ENCODE measurements at places on chromosomes 7 and 10.

DNA sequence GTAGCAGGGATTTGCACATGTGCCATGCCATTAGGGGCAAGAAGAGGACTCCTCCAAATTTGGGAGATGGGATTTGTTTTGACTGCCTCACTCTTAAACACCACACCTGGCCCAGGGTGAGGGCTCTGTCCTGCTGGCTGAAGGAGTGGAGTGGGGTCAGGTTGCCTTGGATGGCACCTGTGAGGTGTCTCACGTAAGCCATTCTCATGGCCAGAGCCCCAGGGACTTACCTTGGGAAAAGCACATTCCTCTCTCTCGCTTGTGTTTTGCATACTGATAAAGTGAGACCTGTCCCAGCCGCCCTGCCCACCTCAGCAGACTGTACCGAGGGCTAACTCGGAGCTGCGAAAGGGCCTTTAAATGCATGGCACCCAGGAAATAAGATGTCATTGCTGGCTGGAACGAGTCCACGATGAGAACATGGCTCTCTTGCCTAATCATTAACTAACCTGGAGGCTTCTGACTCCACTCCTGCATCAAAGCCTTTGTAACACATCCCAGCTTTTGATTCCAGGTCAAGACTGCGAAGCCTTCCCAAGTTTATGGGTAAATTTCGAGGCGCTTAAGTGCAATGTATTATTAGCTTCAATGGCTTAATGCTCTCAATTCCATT, 184.0 kb upstream of the RNF32 start:
- no peak for DNase-seq

DNA sequence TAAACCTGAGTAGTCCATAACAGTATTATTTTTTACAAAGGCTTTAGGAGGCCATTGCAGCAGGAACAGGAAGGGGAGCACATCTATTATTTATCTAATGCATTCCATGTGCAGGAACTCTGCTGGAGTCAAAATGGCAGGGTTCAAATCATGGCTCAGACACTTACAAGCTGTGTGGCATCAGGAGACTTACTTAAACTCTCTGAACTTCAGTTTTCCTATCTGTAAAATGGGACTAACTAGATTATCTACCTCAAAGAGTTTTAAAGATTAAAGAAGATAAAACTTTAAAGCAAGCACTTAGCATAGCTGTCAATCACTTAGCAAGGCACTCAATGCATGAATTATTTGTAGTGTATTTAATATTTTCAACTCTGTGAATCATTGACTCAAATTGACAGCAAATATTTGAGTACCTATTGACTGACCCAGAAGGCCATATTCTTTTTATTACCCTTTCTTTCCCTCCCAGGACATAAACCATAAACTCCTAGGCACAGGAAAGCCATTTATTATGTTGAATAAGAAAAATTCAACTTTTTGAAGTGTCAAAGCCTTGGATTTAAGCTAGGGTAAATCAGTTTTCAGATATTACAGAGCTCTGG, 115.8 kb upstream of the FAM204A start:
- no peak for DNase-seq

- no peak for DNase-seq
Measured at GRCh38 chr10:101682172-101682825, 12.7 kb downstream of the FBXW4 start.

DNA sequence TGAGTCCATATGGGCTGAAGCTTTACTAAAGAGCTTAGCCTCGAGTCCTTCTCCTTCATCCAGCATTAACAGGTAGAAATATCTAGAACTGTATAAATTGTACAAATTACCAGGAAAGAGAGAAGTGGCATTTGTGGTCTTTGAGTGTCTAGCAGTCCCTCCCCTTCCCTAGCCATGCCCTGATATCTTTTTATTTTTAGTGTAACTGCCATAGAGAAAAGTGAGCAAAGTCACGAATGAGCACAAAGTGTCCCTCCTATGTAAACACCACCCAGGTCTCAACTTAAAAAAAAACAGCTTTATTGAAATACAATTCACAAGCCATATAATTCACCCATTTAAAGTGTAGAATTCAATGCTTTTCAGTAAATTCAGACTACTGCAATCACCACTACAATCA, 339.0 kb upstream of the ZMIZ1 start:
- no peak for DNase-seq

DNA sequence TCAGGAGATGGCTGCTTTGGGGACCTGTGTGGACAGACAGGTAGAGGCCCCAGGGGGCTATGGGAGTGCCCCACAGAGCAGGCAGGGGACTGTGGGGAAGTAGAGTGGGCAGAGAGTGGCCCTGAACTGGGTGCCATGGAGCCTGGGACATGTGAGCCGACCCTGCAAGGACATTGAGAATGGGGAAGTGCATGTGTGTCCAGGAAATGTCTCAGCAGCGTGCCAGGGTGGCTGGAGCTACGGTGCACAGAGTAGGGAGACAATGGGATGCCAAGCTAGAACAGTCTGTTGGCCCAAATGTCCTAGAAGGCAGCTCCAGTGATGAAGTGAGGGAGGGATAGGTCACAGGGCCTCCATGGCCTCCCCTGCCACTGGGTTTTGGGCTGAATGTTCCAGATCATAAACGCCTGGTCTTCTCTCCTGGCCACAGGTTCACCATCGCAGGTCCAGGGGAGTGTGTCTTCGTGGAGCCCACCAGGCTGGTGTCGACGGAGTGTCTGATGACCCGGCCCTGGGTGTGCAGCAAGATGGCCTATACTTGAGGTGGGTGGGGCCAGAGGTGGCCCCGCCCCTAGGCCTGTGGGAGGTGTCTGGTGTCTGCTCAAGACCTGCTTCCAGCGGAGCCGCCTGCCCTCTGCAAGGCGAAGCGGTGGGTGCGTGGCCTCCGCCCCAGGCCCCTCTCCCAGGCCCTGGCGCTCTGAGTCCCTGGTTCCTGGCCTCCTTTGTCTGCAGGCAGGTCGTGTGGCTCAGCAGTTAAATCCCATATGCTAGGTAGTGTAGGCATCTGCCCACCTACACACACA, 20.5 kb downstream of the CLEC2L start:
- no peak for DNase-seq

- DNase-seq: no peak
Measured at GRCh38 chr7:99452541-99452940, 13.4 kb downstream of the ATP5MF start.

DNA sequence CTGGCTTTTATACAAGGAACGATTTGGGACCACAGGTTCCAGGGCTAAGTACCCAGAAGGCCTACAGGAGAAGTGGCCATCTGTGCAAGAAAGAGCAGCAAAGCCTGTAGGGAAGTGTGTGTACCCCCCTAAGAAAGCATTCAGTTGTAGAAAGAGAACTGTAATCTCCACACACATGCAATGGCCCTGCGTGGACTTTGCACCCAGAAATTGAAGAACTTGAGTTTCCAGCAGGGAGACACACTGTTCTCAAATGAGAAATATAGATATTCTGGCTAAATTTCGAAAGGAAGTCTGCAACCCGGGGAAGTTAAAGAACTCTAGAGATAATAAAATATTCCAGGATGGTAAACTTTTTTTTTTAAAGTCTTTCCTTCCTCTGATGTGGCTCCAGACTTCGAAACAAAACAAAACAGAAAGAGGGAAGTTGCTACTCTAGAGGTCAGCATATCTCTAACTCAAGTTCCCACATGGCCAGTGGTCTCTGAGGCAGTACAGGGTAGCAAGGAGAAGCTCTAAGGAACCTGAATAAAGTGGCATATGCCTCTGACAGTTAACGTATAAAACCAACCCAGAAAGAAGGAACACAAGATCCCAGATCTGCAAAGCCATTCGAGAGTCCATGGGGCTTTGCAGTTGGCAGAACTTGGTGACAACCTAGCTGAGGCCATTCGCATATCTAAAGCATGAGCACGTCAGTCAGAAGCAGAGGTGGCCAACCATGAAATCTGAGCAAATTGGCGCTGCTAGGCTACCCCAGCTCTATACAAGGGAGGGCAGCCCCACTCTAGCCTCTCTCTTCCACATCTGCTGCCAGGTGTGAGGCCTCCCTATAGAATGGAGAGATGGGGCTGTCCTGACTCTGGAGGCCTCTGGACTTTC, 56.6 kb downstream of the ELMO1 start:
- no peak for DNase-seq
